ENCODE measurements at places on chromosomes 11 and 22.

DNA sequence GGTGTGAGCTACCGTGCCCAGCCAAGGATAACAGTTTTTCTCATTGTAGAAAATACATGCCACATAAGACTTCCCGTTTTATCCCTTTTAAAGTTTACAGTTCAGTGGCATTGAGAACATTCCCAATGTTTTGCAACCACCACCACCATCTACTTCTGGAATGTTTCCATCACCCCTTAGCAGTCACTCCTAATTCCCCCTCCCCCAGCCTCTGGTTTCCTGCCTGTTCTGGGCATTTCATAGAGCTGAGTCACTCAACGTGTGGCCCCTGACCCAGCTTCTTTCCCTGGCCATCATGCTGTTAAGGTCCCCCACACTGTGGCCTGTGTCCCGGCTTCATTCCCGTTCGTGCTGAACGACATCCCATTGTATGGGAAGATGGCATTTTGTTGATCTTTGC, 30.7 kb downstream of the FGF4 start:
- peak; percentile 79 for DNase-seq

GRCh38 chr22:32339190-32340012, 18.3 kb upstream of the RFPL3 start:
- DNase-seq = no peak

DNA sequence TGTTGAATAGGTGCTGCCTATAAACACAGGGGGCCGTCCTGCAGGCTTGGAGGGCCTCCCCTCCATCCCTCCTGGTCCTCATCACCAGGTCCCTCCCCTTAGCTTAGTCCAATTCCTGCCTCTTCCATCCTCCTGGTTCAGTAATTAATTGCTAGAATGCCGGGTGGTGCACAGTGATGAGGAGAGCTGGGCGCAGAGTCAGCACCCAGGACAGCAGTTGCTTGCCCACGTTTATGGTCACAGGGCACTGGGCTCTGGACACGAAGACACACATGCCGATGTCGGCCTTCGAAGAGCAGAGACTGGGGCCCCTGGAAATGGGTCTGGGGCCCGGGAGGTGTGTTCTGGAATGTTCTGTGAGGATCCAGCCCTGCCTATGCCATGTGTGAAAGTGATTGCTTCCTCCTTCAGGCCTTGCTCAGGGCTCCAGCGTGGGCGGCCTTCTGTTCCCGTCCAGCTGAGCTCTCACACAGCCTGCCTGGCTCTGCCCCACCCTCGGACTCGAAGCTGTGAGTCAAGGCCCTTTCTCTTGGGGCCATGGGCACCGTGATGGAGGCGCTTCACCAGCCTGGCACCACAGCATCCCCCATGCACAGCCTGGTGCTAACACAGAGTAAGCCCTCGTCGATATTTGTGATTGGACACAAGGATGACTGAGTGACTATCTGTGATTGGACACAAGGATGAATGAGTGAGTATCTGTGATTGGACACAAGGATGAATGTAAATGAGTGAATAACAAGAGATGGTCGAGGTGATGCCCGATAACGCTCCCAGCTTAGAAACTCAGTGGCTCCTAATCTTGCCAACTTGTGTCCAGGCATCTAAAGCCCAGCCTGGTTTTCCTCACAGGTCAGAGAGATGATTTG, 884.7 kb downstream of the BRD1 start:
- no peak for DNase-seq

GRCh38 chr11:27514558-27514957, 8.0 kb upstream of the LIN7C start:
- DNase-seq = no peak

GRCh38 chr11:57571606-57572005, 4.1 kb upstream of the UBE2L6 start:
- DNase-seq = no peak

DNA sequence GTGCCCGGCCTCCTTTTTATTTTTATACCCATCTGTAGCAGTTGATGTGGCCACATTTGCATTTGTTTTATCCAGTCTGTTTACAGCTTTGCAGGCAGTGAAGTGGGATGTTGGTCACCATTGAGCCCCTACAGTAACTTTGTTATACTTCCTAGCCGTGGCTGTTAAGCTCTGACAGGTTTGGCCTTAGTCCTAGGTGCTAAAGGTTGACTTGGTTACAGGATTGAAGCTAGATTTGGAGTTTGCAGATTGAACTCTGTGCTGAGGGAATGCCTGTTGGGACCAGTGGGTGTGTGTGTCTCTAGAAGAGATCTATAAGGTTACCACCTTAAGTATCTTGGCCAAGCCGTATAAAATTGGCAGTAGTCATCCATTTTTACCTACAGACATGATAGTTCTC, 91.2 kb downstream of the PPP6R3 start:
- no peak for DNase-seq

- DNase-seq = no peak
These were observed 22.4 kb upstream of the SC5D start for GRCh38 chr11:121270001-121270678.

- DNase-seq = no peak
These were observed 14.8 kb upstream of the MRGPRF start for GRCh38 chr11:69027704-69028372.

DNA sequence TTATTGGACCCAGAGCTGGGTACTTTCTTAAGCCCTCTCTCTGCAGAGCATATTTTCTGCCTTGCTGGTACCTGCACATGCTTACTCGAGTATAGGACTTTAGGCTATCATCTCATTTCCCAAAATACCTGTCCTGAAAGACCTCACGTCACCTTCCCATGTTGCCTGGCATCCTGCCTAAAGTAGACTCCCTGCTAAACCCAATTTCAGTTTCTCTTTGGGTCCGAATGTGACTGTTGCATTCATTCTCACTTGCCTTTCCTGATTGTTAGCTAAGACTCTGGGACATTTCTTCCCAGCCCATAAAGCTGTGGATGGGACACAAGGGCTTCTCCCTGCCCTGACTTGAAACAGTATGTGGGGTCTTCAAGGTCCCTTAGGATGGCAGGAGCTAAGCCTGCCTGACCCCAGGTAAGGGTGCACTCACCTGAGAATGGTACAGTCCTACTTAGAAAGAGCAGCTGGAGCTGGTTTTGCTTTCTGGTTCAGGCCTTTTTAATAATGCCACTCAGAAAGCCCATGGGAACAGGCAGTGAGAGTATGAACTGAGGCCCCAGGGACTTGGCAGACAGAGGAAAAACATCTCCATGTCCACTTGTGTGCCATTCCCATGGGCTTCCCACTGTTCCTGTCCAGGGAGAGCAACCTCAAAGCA, 12.9 kb downstream of the OR51E2 start:
- DNase-seq = no peak

DNA sequence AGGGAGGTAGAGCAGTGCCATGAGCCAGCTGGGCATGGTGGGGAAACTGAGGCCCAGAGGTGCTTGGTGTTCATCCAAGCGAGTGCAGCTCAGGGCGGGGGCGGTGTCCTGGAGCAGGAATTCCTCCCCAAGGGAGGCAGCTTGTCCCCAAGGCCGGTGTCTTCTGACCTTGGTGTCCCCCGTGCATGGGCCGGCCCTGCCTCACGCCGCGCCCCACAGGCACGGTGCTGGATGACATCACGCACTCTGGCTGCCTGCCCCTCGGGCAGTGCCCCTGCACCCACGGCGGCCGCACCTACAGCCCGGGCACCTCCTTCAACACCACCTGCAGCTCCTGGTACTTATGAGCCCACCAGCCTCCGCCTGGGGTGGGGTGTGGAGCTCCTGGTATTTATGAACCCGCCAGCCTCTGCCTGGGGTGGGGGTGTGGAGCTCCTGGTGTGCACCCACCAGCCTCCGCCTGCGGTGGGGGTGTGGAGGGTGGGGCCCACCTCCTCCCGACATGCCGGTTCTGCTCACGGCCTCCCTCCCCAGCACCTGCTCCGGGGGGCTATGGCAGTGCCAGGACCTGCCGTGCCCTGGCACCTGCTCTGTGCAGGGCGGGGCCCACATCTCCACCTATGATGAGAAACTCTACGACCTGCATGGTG, 6.7 kb downstream of the MUC5B start:
- DNase-seq = no peak
